ENCODE measurements at places on chromosomes 16 and 17.
A peak's percentile ranks its signal among the peaks of the same experiment; 100 is the strongest.

- no peak for DNase-seq
Observed at GRCh38 chr16:19883966-19884485, 622 bp downstream of the GPRC5B start.

GRCh38 chr17:27751622-27752490 is 48.5 kb downstream of the NOS2 start:
- no peak for DNase-seq

DNA sequence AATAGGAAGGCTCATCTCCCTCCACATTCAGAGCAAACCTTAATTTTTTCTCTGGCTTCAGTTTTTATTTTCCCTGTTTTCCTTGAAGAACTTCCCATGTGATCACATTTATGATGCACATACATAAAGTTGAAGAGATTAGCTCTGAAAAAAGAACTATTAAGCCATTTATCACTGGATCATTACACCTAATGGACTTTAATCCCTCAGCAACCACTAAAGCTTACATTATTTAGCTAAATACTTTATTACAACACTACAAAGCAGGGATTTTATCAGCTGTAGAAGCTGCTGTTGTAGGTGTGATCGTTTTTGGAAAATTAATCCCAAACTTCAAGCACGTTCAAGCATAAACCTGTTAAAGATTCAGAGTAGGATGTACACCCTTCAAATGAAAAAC is 21.1 kb downstream of the SMYD4 start:
- no peak for DNase-seq

- DNase-seq = peak; percentile 3
Observed at GRCh38 chr16:56013962-56014552, 138.9 kb upstream of the CES5A start.

DNA sequence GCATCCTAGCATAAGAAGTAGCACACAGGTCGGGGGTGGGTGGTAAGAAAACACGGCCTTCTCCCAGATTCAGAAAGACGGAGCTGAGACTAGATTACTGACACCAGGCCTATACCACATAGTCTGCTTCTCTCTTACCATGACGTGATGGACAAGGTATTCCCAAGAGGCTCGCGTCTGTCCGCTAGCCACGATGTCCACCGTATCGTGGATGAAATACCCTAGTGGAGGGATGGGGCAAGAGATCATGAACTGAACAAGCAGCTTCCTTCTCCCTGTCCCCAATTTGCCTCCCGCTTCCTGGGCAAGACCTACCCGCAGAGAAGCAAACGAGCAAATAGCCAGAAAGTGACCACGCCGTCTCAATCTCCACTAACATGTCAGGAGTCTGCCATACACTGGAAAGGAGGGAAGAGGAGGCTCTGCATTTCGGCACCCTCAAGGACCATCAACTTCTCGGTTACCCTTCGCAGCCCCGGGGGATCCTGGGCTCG is 820 bp downstream of the TLCD1 start:
- DNase-seq = no peak

DNA sequence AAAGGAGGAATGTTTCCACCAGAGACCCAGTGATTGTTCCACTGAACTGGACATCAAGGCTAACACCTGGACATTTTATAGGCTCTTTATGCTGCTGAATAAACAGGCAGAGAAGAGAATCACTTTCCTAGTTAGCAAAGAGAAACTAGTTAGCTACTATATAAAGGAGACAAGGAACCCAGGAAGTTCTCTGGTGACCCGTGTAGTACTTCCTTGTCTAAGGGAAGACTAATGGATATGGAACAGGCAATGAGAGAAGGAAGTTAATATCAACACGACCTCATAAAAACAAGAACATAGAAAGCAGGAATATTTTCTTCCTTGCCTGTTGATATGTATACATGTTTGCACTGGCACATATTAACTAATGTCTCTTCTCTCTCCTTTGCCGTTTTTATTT is 30.8 kb upstream of the RPL38 start:
- no peak for DNase-seq

DNA sequence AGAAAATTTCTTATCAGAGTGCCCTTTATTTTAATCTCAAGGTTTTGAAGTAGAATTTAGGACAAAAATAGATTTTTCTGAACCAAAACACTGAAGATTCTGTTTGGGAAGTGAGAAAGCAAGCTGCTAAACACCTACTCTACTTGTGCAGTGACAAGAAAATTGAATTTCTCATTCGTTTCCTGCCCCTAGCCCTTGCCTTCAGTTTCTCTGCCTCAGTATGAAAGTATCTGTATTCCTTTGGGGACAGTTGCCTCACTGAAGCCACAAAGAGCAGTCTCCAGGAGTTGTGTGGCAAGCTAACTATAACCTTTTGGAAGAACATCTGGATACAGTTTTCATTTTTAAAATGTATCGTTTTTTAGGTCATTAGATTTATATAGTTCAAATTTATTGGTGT is 19.7 kb downstream of the MOSMO start:
- DNase-seq = no peak

DNA sequence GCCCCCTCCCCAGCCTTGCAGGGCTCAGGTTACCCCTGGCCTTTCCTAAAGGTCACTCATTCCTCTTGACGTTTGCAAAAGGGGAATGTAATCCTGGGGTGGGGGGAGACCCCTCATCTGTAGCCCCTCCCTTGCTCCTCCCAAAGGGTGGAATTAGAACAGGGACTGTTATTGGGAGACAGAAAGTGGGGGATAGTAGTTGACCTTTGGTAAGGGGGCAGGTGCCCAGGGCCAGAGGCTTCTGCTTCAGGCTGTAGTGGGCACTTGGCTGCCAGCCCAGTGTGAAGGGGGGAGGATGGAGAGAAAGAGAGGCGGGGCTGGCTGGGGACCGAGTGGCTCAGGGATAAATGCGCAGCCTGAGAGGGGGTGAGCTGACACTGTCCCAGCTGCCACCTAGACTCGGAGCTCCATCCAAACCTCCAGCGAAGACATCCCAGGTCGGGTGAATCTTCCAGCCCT is at the start of gene ENO3:
ENO3 (plus strand) TSS at position 374 of the 459 bp plus-strand sequence. CDS start 711 bp downstream, outside the sequence.
- no peak for DNase-seq

DNA sequence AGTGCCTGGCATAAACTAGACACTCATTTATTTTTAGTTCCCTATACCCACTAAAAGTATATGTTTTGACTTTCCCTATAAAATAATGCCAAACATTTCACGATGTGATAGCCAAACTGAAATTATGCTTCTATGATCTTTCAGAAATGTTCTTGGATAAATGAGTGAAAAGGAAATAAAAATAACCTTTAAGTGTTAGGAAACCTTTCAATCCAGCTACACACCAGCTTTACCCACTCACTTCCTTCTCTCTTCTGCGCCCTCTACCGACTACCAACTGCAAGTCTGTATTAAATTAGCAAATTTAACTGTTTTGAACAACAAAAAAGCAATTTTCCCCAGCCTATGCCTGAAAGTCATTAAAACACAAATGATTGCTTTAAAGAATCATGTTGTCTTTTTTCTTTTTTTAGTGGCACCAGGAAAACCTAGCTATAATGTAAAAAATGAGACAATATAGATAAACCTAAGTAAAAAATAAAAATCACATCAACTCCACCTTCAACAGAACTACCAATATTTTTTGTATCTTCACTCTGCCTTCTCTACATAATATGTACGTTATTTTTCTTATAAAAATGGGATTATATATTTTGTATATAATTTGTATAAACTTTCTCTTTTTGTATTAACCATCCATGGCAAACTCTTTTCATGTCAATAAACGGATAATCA is 13.2 kb upstream of the TMEM100 start:
- DNase-seq = no peak

GRCh38 chr16:47927330-47927729 is 228.5 kb downstream of the ABCC12 start:
- DNase-seq = no peak

DNA sequence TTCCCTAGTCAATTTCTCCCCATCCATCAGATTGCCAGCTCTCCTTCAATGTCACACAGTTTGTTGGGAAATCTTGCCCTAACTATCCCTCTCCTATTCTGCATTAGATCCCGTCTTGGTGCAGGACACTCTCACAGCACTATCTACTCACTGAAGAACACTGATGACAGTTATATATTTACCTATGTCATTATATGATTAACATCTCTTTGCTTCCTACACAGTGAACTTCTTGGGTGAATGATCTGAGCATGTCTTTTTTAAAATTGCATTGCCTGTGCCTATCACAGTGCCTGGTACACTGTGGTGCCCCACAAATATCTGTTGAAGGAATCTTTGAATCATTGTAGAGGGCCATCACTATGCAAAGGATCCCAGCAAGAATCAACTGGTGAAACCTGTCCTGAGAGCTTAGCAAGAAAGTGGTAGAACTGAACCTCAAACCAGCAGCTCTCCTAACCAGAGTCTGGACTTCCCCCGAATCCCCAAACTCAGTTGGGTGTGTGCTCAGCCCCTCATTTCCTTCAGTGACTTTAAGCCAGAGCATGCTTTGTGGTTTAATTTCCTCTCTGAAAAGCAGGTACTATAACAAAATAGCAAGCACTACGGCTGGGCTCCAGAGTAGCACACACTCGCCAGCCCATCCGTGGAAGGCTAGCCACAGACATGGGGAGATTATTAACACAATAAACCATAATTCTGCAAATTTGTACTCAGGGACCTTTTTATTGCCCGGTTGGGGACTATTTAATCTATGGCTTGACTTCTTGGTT is 680.7 kb upstream of the SALL1 start:
- no peak for DNase-seq

- DNase-seq = no peak
Observed at GRCh38 chr16:4612977-4613635, 1.6 kb downstream of the UBALD1 start.

DNA sequence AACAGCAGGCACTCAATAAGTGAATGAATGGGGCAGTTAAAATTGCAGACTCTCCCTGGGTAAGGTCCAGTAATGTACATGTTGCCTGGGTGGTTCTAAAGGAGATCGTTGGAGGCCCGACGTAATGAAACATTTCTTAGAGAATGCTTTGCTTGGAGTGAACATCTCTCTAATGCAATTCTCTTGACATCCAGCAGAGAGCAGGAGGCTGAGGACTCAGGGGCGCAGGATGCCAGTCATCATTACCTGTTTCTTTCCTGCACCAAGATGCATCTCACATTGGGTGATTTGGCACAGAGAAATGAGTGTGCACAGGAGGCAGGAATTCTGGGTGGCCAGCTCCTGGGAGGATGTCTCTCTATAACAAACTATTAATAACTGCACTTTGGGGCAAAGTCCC is 130.3 kb upstream of the RBBP6 start:
- no peak for DNase-seq

GRCh38 chr16:88759245-88759975 is 25.6 kb downstream of the PIEZO1 start:
- peak; percentile 51 for DNase-seq

- no peak for DNase-seq
Observed at GRCh38 chr17:33228548-33228947, 64.5 kb downstream of the ASIC2 start.

DNA sequence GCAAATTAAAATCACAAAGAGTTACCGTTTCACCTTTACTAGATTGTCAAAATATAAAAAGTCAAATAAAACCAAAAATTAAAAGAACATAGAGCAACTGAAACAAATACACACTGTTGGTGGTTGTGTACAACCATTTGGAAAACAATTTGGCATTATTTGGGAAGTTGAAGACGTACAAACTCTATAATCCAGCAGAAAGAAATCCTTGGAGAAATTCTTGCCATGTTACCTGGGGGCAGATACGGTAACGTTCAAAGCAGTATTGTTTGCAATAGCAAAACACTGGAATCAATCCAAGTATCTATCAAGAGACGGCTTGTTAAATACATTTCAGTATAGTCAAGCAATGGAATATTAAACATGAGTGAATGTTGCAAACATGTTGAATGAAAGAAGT is 56.7 kb downstream of the TBX4 start:
- DNase-seq = no peak

GRCh38 chr17:10292057-10292937 is 80.5 kb downstream of the MYH13 start:
- no peak for DNase-seq

DNA sequence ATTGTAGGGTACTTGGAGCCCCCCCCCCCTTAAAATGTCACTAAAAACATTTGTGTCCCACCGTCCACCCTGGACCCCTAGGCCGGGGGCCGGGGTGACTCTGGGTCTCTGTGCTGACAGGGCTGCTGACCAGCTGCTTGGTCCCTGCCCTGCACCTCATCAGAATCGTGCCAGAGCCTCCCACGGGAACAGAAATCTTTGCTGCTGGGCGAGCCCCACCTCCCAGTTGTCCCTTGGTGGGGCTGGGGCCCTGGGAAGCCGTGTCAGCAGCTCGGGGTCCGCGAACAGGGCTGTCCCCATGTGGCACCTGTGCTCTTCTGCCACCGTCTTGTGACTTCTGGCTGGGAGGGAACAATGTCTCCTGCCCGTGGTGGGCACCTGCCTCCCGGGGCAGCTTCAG is 18.5 kb downstream of the KCTD5 start:
- no peak for DNase-seq

DNA sequence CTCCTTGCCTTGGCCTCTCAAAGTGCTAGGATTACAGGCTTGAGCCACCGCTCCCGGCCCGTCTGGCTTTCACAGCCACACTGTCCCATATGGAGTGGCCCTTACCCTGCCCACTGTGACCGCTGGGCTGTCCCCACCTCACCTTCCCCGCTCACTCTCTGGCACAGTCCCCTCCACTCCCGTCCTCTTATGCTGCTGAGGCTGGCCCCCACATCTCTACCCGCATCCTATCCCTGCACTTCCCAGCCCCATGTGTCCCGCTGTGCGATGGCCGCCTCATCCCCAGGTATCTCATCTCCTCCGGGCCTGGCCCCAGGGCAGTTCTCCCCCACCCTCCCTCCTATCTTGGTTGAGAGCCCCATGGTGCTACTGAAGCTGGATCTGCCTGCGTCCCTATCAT is 93.2 kb downstream of the PGS1 start:
- DNase-seq = no peak

DNA sequence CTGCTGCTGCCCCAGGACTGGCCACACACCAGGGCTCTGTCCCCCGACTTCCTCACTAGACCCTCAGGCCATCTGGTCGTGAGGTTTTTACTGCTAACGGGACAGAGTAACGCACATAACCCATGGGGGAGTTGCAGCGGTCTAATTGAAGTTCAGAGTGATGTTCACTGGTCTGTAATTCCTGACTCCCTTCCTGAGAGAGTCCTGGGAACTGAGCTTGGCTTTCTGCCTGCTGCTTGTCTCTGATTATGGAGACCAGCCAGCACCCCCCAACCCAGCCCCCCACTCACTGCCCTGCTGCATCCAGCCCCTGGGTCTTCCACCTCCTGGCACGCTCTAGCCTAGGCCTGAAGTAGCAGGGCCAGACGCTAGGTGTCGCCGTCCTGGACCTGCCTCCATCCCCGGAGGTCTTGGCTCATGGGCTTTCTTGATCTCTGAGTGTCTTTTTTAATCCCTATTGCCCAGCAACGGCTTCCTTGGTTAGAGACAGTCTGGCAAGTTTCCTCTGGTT is 192.9 kb downstream of the CCDC182 start:
- DNase-seq = no peak

- DNase-seq = no peak
Observed at GRCh38 chr17:64218066-64218465, 45.0 kb downstream of the TEX2 start.

GRCh38 chr17:6667516-6667915 is 16.0 kb downstream of the C17orf100 start:
- DNase-seq = no peak

GRCh38 chr16:74888888-74889287 is 96.0 kb downstream of the WDR59 start:
- DNase-seq = no peak

GRCh38 chr16:11138769-11139325 is 117.2 kb downstream of the SOCS1 start:
- no peak for DNase-seq

All from T-helper 9 cell (primary cell).